Ovary (tissue), 10 donors: ENCODE measurements at places on chromosomes 6 and 20. TPM values are rescaled to one million over a fixed set of nuclear protein-coding genes. Genes with fewer than 3 reads are reported as not detected.

- no peak overlapping the region for H3K4me3 ChIP-seq
- no peaks in the 10 kb centered on the region for H3K27me3 ChIP-seq
- H3K4me1 ChIP-seq: no peaks in the 10 kb centered on the region
- no peak overlapping the region for H3K27ac ChIP-seq
- H3K36me3 ChIP-seq: no peaks in the 10 kb centered on the region
- no peak for DNase-seq
These were observed 73.5 kb upstream of the RNF217 start for GRCh38 chr6:124888581-124889371.

DNA sequence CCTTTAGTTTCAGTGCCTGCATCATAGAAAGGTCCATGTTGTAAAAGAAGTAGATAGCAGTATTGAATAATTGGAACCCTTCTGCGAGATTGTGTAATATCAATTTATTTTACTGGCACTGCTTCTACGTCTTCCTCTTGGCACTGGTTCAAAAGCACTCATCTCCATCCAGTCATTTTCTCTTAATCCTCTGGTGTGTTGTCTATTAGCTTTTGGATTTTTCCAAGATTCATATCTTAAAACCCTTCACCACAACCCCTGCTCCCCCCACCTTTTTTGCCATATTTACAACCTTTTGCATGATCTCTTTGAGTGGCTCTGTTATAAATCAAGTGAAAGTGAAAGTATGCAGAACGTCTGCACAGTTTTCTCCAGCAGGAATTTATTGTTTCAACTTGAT lies 76.6 kb upstream of the HSF2 start:
- no peak overlapping the region for H3K27ac ChIP-seq
- H3K36me3 ChIP-seq: no peaks in the 10 kb centered on the region
- DNase-seq: no peak
- no peak overlapping the region for H3K4me3 ChIP-seq
- H3K27me3 ChIP-seq: no peaks in the 10 kb centered on the region

DNA sequence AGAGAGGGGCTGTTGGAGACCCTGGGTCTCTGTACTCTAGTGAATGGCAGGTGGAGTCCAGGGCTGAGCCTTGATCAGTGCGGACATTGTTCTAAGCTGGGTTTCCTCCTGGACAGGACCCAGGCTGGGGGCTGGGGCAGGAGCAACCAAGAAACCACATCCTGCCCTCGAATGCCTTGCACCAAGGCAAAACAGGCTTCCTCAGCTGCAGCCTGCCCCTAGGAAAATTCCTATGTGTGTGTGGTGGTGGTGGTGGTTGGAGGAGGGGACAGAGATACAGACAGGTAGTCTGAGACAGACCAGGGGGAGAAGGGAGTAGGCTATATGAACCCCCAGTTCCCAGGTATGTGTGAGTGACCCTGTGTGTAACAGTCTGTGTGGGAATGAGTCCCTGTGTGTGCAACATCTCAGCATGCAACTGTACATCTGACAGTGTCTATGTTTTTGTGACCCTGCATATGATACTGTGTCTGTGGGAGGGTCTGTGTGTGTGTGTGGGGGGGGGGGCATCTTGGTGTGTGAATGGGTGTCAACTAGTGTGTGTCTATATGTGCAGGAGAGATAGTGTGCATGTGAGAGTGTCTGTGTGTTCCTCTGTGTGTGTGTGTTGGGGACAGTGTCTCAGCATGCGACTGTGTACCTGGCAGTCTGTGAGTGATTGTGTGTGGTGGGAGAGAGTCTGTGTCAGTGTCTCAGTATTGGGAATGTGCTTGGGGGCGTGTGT lies 3.0 kb downstream of the GLP1R start:
- no peaks in the 10 kb centered on the region for H3K36me3 ChIP-seq
- H3K4me1 ChIP-seq: no peaks in the 10 kb centered on the region
- H3K27me3 ChIP-seq: no peaks in the 10 kb centered on the region
- H3K4me3 ChIP-seq: no peak overlapping the region
- DNase-seq: no peak
- no peak overlapping the region for H3K27ac ChIP-seq

- H3K27me3 ChIP-seq: no peaks in the 10 kb centered on the region
- H3K4me3 ChIP-seq: no peak overlapping the region
- no peak for DNase-seq
These were observed 142.6 kb downstream of the CEBPB start for GRCh38 chr20:50333131-50333670.

- no peaks in the 10 kb centered on the region for H3K4me1 ChIP-seq
- H3K4me3 ChIP-seq: no peak overlapping the region
- H3K27me3 ChIP-seq: no peaks in the 10 kb centered on the region
- no peaks in the 10 kb centered on the region for H3K36me3 ChIP-seq
- no peak for DNase-seq
- H3K27ac ChIP-seq: no peak overlapping the region
These were observed 65.5 kb upstream of the SPACA1 start for GRCh38 chr6:87982134-87982533.

GRCh38 chr6:16089232-16090062 lies 39.4 kb upstream of the MYLIP start:
- no peak overlapping the region for H3K4me3 ChIP-seq
- DNase-seq: no peak
- H3K4me1 ChIP-seq: no peaks in the 10 kb centered on the region

DNA sequence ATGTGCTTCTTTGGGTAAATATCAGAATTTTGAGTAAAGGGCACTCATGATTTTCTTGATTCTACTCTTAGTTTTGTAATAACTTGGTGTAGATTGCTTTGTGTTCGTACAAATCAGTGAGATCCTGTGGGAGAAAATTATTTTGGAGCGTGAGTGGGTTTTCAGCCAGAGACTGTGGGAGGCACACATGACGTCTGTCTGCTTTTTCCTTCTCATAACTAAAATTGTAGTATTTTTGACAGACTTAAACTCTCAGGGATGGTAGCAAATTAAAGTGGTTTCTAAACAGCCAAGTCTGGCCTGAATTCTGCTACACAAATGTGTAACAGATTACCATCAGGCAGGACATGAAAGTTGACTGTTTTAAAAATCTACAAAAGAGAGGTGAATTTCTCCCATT lies 222.6 kb downstream of the OTOR start:
- no peaks in the 10 kb centered on the region for H3K36me3 ChIP-seq
- no peak overlapping the region for H3K4me3 ChIP-seq
- no peak for DNase-seq
- H3K4me1 ChIP-seq: no peaks in the 10 kb centered on the region
- H3K27me3 ChIP-seq: no peaks in the 10 kb centered on the region
- no peak overlapping the region for H3K27ac ChIP-seq

- no peaks in the 10 kb centered on the region for H3K27me3 ChIP-seq
- H3K4me3 ChIP-seq: no peak overlapping the region
- no peak overlapping the region for H3K27ac ChIP-seq
- no peaks in the 10 kb centered on the region for H3K36me3 ChIP-seq
These were observed 135.6 kb downstream of the MMS22L start for GRCh38 chr6:97147421-97147820.

DNA sequence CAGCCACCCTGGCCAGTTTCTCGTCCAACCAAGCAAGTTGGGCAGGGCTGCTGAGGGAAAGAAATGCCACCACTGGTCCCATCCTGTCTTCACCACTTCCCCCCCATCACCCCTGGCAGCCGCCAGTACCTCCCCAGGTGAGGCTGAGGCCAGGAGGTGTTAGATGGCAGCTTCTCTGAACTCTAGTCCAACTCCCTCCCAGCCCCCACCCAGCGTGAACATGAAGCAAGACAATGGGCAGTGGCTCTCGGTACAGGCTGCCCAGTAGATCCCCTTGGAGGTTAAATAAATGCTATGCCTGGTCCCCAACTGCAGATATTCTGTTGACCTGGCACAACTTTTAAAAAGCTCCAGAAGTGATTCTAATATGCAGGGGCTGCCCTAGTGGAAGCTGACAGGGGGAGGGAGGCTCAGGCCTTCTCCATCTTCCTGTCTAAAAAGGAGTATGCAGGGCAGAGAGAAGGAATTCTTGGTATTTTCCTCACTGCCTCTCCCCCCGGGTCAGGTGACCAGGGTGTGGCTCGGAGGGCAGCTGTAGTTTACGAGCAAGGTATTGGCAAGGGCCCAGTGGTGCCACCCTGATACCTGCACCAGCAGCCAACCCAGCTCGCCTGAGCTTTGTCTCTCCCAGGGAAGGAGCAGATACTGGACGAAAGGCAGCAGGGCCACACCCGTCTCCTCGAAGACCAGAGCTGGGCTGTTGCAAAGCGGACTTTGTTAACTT lies 25.7 kb downstream of the KCNK5 start:
- no peaks in the 10 kb centered on the region for H3K36me3 ChIP-seq
- H3K4me3 ChIP-seq: no peak overlapping the region
- no peaks in the 10 kb centered on the region for H3K27me3 ChIP-seq
- no peak overlapping the region for H3K27ac ChIP-seq
- DNase-seq: no peak

DNA sequence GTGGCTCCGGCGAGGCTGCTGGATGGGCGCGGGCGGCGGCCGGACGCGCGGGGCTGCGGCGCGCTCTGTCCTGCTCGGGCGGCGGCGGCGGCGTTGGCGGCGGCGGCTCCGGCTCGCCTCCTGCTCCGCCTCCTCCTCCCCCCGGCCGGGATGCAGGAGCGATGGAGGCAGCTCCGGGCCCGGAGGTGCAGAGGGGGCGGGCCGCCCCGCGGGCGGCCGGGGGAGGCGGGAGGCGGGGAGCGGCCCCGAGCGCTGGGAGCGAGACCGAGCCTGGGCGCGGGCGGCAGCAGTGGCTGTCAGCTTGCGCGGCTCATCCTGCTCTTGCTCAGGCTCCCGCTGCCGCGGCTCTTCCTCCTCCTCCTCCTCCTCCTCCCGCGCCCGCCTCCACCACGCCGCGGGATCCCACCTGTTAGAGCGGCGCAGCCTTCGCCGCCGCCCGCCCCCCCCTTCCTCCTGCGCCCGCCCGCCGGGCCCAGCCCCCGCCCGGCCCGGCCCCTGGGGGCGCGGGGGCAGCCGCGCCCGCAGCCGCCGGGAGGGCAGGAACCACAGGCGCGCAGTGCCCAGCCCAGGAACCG lies at the start of gene NOL4L:
NOL4L (minus strand) TSS at position 323 of the 575 bp plus-strand sequence. CDS start 443 bp downstream, outside the sequence.
- peak within 1 kb of the TSS; percentile 52 for H3K4me3 ChIP-seq
- no peak within 1 kb of the TSS for H3K27ac ChIP-seq
- peaks cover 6% of the 10 kb centered on the region for H3K4me1 ChIP-seq
- no peaks in the 10 kb centered on the region for H3K36me3 ChIP-seq
- H3K27me3 ChIP-seq: no peaks in the 10 kb centered on the region
- DNase-seq: no peak

- no peak overlapping the region for H3K27ac ChIP-seq
- no peak for DNase-seq
- no peaks in the 10 kb centered on the region for H3K36me3 ChIP-seq
- no peaks in the 10 kb centered on the region for H3K4me1 ChIP-seq
- H3K27me3 ChIP-seq: no peaks in the 10 kb centered on the region
- H3K4me3 ChIP-seq: no peak overlapping the region
These were observed 838.0 kb upstream of the DEFB115 start for GRCh38 chr20:30419466-30419865.

GRCh38 chr6:86934365-86934764 lies 3.0 kb upstream of the HTR1E start:
- no peak overlapping the region for H3K27ac ChIP-seq
- no peaks in the 10 kb centered on the region for H3K36me3 ChIP-seq
- H3K27me3 ChIP-seq: no peaks in the 10 kb centered on the region
- H3K4me3 ChIP-seq: no peak overlapping the region
- H3K4me1 ChIP-seq: no peaks in the 10 kb centered on the region

DNA sequence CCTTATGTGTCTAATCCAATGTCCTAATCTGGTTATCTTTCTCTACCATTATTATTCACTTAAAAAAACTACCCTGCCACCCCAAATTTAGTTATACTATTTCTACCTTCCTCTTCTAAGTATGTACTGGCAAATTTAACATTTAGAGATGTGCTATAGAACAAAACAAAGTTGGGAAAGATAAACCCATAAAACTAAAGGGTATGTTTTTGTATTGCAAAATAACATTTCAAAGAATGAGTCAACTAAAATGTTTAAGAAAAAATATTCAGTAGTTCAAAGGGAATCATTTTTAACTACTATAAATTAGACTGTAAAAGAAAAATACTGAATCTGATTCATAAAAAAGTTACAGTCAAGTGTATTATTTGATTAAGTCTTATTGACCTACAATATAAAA lies 103.0 kb downstream of the LMBRD1 start:
- no peaks in the 10 kb centered on the region for H3K36me3 ChIP-seq
- H3K27ac ChIP-seq: no peak overlapping the region

- no peaks in the 10 kb centered on the region for H3K36me3 ChIP-seq
- H3K4me1 ChIP-seq: peaks cover 7% of the 10 kb centered on the region
- no peak for DNase-seq
- H3K4me3 ChIP-seq: no peak overlapping the region
- no peak overlapping the region for H3K27ac ChIP-seq
These were observed 181.2 kb upstream of the CCN2 start for GRCh38 chr6:132132422-132132821.

- no peaks in the 10 kb centered on the region for H3K36me3 ChIP-seq
- no peak overlapping the region for H3K4me3 ChIP-seq
- no peaks in the 10 kb centered on the region for H3K4me1 ChIP-seq
- no peaks in the 10 kb centered on the region for H3K27me3 ChIP-seq
- H3K27ac ChIP-seq: no peak overlapping the region
These were observed 100.6 kb downstream of the HIVEP1 start for GRCh38 chr6:12112540-12113189.

- H3K27ac ChIP-seq: no peak overlapping the region
- no peak for DNase-seq
- no peaks in the 10 kb centered on the region for H3K27me3 ChIP-seq
- H3K4me3 ChIP-seq: no peak overlapping the region
These were observed 19.4 kb upstream of the LRFN2 start for GRCh38 chr6:40606526-40606925.

DNA sequence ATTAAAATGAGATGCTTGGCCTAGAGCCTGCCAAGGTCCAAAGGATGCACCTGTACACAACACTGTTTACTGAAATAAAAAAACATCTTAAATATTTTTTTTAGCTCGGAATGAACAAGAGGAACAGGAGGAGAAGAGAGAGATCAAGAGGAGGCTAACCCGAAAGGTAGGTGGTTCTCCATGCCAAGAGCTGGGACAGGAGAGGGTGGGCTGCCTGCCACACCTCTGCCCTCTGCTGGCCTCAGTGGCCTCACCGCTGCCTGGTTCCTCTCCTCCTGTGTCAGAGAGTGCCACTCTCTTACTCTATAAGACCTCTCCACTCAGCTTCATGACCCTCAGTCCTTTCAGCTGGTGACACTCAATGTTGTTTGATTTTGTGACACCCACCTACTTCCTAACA lies 50.2 kb downstream of the TBC1D7 start:
- no peak for DNase-seq
- H3K27me3 ChIP-seq: no peaks in the 10 kb centered on the region
- no peak overlapping the region for H3K4me3 ChIP-seq

GRCh38 chr6:149285626-149286025 lies 31.9 kb upstream of the TAB2 start:
- no peaks in the 10 kb centered on the region for H3K4me1 ChIP-seq
- H3K36me3 ChIP-seq: no peaks in the 10 kb centered on the region
- no peak for DNase-seq
- H3K27me3 ChIP-seq: no peaks in the 10 kb centered on the region
- H3K27ac ChIP-seq: no peak overlapping the region

The POM121L2 gene
- 0.02 TPM for polyA plus RNA-seq

The LINC00237 gene
- not detected for polyA plus RNA-seq

The BPIFB2 gene
- polyA plus RNA-seq: not detected

The SYCP2 gene
- 0.70 TPM for polyA plus RNA-seq

The MYCT1 gene
- 17.9 TPM for polyA plus RNA-seq

The BPIFB4 gene
- polyA plus RNA-seq: not detected

The RFX6 gene
- polyA plus RNA-seq: not detected
